ENCODE measurements at places on chromosomes 11 and 22. TPM values are rescaled to one million over a fixed set of nuclear protein-coding genes. Genes with fewer than 3 reads are reported as not detected.

DNA sequence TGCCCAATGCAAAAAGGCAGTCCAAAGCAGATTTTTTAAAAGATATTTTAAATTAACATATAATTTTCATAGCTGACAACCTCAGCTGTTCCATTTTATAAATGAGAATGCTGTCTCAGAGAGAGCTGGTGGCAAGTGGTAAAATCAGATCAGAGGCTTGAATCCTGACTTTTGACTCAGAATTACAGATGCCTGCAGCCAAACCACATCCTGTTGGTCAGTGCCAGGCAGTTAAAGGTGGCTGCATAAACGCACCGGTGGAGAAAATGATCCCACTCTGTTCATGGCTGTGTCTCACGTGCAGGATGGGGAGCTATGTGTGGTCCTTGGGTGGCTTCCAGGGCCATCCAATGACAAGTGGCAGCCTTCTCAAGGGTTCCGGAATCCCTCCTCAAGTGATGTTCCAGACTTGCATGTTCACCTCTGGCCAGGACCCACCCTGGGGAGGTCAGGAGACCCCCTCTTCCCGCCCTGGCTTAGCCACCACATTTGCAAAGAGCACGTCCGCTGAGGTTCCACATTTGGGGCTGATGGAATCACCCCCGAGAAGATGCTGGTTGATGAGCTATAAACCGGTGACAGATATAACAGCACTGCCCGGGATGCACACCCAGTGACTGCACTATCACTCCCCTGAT is 155.5 kb downstream of the SHANK2 start:
- no peak for DNase-seq

- no peak for DNase-seq
Measured at GRCh38 chr11:1480555-1481482, 5.8 kb downstream of the MOB2 start.

DNA sequence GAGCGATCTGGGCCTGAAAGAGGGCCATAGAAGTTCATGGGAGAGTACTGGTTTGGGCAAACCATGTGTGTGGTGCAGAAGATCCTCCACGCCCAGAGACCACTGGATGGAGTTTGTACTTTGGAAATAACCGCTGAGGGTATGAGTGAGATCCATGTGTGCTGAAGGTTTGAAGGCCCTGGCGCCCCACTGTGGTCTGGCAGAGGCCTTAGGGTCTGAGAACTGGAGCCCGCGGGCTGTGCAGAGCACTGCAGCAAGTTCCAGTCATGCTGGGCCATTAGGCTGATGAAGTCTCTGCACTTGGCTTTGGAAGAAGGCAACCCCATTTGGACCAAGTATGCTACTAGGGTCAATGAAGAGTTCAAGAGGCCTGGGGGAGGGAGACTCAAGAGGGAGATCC is 186.4 kb downstream of the BUD13 start:
- DNase-seq, result no peak

DNA sequence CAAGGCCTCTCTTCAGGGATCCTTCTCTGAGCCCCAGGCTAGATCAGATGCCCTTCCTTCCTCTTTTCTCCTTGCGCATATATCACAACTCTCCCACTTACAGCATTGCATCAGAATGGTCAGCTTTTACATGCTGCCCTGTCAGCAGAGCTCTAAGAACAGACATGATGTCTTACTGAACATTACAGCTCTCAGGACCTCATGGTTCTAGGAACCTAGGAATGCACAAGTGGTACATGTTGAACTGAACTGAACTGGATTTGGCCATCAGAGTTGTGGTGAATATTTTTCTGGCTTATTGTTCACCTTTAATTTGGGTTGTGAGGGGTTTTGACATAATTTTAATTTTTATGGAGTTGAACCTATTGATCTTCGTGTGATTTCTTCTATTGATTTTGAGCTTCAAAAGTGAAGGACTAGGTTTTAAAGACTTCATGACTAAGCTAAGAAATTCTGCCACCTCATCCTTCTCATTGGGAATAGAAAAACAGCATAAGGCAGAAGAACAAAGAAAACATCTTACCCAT is 37.7 kb upstream of the SPON1 start:
- DNase-seq, result no peak

DNA sequence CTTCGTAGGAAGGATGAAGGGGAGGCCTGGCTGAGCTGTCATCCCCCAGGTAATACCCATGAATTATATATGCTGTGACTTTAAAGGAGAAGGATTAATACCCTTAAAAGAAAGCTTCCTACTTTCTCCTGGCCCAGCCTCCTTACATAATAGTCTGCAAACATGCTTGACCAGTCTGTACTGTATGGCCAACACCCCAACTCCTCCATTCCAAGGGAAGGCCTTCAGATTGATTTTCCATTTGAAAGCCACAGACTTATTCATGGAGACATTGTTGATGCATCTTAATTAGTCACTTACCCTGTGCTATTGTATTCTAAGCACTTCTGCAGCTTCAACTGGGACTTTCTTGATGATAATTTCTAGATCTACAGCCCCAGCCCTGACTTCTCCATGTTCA is 2.0 kb downstream of the PAAF1 start:
- DNase-seq, result no peak

DNA sequence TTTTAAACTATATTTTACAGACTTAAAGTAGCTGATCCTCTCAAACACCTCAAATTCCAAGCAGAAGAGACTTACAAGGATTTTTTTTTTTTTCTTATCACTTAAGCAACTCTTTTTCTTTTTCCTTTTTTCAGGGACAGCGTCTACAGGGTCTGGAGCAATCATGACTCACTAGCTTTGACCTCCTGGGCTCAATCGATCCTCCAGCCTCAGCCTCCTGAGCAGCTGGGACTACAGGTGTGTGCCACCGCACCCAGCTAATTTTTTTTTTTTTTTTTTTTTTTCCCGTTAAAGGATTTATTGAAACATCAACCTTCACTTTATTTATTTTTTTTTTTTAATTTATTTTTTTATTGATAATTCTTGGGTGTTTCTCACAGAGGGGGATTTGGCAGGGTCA is 4.5 kb upstream of the MACROD1 start:
- DNase-seq, result no peak

- DNase-seq, result no peak
Measured at GRCh38 chr22:21761086-21761485, 25.5 kb upstream of the YPEL1 start.

- no peak for DNase-seq
Measured at GRCh38 chr22:50319503-50319951, 7.3 kb downstream of the DENND6B start.

DNA sequence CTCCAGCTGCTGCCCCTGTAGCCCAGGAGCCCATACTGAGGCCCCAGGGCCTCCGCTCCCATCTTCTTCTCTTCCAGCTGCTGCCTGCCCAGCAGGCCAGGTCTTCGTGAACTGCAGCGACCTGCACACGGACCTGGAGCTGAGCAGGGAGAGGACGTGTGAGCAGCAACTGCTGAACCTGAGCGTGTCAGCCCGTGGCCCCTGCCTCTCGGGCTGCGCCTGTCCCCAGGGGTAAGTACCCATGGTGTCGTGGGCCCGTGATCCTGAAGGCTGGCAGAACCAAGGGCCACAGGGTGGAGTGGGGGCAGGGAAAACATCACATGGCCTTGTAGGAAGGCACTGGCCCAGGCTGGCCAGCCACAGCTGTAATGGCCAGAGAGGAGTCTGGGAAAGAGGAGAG is 31.2 kb downstream of the OTOG start:
- DNase-seq, result no peak

DNA sequence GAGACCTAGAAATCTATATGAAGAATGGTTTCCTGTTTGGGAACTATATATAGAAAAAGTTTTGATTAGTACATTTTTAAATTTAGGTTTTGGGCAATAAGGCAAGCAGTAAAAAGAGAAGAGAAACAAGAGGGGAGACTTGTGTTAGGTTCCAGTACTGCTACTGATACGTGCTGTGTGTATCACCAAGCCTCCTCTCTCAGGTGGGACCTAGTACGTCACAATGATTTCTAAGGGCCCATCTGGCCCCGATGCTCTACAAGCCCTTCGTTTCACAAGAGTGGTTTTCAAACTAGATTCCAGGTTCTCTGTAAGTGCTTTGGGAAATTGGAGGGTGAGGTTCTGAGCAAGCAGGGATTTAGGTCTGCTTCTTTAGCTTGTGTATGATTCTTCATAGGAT is 39.2 kb downstream of the USP35 start:
- no peak for DNase-seq

- no peak for DNase-seq
Measured at GRCh38 chr11:64342869-64343745, 3.1 kb downstream of the CCDC88B start.

GRCh38 chr22:33605221-33605620 is 315.1 kb downstream of the LARGE1 start:
- DNase-seq, result no peak

- no peak for DNase-seq
Measured at GRCh38 chr11:118068945-118069612, 7.8 kb upstream of the TMPRSS4 start.

DNA sequence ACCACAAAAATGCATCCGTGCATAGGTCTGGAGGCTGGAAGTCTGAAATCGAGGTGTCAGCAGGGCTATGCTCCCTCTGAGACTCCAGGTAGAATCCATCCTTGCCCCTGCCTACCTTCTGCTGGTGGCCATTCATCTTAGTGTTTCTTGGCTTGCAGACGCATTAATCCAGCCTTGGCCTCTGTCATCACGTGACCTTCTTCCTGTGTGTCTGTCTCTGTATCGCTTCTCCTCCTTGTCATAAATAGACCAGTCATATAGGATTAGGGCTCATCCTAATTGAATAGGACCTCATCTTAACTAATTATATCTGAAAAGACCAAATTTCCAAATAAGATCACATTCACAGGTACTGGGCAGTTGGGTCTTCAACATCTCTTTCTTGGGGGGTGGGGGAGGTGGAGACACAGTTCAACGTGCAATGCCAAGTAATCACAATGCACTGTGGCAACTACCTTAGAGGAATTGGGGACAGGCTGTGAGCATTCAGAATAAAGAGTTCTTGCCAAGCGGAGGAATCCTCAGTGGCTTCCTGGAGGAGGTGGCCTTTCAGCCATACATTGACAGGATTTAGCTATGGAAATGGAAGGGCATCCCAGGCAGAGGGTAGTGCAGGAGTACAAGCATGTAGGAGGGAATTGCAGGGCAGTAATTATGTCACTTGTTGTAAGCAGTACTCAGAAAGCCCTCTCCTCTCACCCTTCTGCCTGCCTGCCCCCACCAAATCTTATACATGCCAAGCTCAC is 96.2 kb upstream of the SYT13 start:
- DNase-seq, result no peak

DNA sequence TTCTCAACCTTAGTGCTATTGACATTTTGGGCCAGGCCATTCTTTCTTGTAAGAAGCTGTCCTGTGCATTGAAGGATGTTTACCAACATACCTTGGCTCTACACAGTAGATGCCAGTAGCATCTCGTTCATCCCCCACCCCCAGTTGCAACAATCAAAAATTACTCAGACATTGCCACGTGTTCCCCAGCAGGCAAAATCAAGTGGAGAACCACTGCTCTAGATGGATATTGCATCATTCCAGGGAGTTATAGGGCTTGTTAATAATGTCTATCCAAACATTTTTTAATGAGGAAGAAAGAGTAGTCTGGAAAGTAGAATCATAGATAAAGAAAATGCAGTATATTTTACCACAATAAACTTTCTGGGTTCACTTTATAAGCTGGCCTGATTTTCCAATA is 64.1 kb downstream of the PRMT3 start:
- DNase-seq, result no peak

DNA sequence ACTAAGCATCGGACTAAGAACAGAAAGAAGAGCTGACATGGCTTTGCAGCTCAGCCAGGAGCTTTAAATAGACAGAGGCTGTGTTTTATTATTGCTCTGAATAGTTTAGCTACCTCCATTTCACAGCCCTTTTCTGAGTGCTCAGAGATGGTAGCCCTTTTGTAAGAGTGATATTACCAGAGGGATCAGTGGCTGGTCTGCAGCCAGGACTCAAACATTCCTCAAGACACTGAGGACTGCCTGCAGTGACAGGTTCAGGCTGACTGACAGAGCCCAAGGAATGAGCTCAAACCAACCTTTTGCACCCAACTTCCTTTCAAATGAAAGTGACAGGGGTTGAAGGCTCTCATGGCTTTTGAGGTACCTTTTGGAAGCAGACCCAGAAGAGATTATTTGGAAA is 189.0 kb downstream of the DDX10 start:
- no peak for DNase-seq

DNA sequence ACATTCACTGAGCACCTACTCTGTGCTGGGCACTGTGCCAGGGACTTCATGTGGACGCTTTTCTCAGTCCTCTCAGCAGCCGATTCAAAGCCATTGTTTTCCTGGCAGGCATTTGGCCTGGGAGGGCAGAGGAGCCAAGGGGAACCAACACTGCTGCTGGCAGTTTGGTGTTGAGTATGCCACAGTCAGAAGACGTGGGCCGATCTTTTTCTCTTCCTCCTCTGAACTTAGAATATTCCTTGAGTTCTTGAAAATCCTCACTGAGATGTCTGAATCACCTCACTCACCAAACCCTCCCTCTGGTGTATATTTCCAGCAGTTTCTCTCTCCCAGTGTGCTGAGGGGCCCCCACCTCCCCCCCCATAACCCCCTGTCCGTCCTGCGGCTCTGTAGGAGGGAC is 114.5 kb upstream of the CRYBB3 start:
- DNase-seq, result no peak

- no peak for DNase-seq
Measured at GRCh38 chr11:123228496-123229163, 33.6 kb upstream of the CLMP start.

DNA sequence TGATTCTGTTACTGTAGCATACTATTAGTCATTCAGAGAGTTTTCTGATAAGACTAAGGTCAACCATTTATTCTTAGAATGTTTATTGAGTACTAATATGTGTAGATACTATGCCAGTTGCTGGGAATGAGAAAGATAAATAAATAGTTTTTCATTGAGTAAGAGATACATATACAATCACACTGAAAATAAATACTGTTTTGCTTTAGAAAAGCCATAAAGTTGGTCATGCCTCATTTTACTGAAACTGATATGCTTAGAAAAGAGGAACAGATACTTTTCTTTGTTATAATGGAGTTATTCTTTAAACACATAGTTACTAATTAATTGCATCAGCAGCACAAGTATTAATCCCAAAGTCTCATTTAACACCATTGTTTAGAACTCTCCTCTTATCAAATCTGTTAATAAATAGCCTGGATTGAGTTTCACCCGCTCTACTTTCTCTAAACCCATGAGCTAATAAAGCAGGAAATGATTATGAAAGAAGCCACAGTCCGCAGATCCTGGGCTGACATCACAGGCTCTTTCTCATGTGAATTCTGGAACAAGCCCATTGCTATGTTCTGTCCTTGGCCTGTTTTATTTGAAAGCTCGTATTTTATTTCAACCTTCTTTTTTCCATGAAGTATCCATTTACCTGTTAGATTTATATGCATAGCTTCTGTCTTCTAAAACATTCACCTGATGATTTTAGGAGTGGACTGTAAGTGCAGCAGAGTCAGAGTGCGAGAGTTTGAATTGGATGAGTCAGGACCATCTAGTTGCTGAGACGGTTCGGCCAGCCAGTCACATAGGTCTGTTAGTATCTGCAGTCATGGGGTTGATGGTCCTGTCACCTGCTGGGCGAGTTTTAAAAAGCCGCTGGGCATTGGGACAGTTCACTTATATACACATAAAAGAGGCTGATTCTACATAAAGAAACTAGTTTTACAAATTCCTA is 35.5 kb downstream of the PIWIL4 start:
- peak; percentile 94 for DNase-seq

GRCh38 chr11:66112601-66113499 is 42.8 kb downstream of the PACS1 start:
- DNase-seq, result peak; percentile 55

Gene NPTXR
- total RNA-seq, result 6.7 TPM

Gene OSBP2
- 1.1 TPM for total RNA-seq

Gene KRTAP5-2
- total RNA-seq, result not detected

Gene HSCB
- 37.9 TPM for total RNA-seq

Gene GAL3ST1
- 46.3 TPM for total RNA-seq

Gene PDGFB
- 37.3 TPM for total RNA-seq

Gene TNNT3
- total RNA-seq, result not detected
